NCI-H82 (cell line): ENCODE measurements at places on chromosomes 11 and 22.

DNA sequence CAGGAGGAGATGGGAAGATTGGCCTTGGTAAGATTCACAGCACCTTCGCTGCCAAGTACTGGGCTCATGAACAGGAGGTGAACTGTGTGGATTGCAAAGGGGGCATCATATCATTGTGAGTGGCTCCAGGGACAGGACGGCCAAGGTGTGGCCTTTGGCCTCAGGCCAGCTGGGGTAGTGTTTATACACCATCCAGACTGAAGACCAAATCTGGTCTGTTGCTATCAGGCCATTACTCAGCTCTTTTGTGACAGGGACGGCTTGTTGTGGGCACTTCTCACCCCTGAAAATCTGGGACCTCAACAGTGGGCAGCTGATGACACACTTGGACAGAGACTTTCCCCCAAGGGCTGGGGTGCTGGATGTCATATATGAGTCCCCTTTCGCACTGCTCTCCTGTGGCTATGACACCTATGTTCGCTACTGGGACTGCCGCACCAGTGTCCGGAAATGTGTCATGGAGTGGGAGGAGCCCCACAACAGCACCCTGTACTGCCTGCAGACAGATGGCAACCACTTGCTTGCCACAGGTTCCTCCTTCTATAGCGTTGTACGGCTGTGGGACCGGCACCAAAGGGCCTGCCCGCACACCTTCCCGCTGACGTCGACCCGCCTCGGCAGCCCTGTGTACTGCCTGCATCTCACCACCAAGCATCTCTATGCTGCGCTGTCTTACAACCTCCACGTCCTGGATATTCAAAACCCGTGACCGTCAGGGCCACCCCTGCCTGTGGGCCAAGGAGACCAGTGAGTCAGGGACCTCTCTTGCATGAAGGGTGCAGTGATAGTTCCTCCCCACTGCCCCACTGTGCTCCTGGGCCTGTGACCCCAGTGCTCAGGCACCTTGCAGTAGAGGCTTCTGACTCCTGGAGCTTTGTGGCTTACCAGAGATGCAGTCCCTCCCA is 83.6 kb downstream of the BCR start:
- DNase-seq, result no peak

DNA sequence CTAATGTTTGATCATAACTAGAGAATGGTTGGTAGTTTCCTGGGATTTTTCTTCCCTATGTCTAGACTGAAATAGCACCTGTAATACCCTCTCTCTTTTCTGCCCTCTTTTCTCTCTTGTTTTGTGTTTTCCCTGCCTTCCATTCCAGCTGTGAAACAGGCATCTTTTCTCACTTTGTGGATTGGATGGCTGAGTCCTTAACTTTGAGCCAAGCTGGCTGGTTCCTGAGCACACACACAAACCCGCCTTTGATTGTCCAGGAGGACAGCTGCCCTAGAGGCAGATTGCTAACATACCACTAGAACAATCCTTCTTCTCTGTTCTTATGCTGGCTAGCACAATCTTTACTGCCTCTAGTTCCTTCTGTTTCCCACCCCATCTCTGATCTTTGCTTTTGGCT is 17.7 kb downstream of the CTNND1 start:
- DNase-seq, result no peak

- no peak for DNase-seq
Measured at GRCh38 chr11:26558190-26558589, 13.9 kb downstream of the MUC15 start.

DNA sequence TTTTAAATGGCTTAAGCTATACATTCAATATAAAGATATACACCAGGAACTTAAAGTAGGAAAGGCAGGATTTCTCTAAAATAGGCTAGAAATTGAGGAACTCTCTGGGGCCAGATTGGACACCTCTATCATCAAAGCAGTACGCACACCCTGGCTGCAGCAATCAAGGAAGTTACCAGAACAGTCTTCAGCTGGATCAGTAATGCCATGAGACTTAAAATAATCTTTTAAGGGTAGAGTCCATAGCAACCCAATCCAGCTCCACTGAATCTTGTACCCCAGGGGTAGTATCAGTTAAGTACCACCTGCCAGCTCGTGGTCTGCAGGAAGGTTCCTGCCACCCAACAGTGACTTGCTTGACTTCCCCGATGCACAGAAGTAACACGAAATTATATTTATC is 3.0 kb downstream of the RDX start:
- DNase-seq, result peak; percentile 9

DNA sequence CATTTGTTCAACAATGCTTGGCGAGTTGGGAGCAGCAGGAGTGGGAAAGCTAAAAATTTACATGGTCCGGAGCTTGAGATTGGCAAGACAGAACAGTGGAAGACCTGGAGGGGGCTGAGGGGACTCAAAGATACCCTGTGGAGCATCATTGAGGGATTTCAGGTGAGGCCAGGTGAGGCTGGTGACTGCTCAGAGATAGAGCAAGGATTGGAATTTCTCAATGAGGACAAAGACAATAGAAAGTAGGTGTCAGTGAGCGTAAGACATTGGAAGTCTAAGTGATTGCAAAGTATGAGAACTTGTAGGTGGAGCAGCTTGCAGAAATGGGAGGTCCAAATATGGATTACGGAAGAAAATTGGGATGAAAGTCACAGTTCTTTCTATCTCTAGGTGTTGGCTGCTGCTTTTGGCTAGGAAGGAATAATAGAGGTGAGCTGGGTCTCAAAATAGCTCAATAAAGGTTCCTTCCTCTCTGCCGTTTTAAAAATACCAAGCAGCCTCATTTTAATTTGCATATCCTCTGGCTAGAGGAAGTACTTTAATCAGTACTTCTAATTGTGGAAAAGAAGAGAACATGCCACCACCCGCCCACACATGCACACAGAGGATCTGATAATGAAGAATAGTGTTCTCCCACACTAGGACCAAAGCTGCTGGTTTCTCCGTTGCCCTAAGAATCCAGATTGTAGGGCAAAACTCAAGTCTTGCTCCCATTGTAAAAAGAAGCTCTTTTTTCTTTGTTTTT is 41.8 kb upstream of the SORL1-AS1 start:
- DNase-seq, result no peak

- no peak for DNase-seq
Measured at GRCh38 chr22:17257121-17258001, 38.1 kb upstream of the ADA2 start.

GRCh38 chr11:10058356-10058755 is 235.7 kb downstream of the SBF2 start:
- no peak for DNase-seq

DNA sequence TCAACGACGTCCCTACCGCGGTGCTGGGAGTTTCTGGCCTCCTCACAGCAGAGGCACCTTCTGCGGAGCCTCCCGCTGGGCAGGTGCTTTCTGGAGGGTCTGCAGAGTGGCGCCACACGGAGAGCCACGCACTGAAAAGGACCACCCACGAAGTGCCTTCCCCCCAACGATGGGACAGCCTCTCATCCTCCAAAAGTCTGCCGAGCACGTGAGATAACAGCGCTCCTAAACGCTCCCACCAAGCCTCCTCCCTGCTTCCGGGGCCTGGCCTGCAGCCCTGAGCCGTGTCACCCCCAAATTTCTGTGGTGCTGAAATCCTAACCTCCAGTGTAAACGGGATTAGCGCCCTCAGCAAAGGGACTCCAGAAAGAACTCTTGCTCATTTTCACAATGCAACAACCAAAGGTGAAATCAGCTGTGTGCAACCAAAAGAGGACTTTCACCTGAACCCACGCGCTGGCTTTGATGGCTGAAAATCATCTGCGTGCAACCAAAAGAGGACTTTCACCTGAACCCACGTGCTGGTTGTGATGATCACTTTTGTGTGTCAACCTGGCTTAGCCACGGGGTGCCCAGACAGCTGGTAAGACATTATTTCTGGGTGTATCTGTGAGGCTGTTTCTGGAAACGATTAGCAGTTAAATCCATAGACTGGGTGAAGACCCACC is 924.6 kb downstream of the BRD1 start:
- DNase-seq, result no peak

- no peak for DNase-seq
Measured at GRCh38 chr22:29838599-29838956, 504 bp upstream of the ASCC2 start.

- no peak for DNase-seq
Measured at GRCh38 chr11:77596626-77597025, 6.9 kb downstream of the AQP11 start.

GRCh38 chr11:105152560-105152959 is 13.0 kb upstream of the CARD18 start:
- DNase-seq, result no peak

DNA sequence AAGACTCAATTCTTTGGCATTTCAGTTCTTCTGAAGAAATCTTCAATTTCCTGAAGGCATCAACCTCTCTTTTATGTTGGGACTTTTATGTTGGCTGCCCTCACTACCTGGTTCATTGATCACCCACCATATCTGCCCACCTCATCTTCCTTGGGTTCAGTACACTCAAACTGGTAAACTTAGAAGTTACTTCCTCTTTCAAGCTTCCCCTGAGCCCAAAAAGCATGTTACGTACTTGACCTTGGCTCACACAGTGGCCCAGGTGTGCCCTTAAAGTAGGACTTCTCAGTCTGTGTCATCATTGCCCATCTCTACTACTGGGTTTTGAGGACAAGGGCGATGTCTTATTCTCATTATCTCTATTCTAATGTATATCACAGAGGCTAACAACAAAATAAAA is 86.1 kb downstream of the GRIA4 start:
- no peak for DNase-seq

DNA sequence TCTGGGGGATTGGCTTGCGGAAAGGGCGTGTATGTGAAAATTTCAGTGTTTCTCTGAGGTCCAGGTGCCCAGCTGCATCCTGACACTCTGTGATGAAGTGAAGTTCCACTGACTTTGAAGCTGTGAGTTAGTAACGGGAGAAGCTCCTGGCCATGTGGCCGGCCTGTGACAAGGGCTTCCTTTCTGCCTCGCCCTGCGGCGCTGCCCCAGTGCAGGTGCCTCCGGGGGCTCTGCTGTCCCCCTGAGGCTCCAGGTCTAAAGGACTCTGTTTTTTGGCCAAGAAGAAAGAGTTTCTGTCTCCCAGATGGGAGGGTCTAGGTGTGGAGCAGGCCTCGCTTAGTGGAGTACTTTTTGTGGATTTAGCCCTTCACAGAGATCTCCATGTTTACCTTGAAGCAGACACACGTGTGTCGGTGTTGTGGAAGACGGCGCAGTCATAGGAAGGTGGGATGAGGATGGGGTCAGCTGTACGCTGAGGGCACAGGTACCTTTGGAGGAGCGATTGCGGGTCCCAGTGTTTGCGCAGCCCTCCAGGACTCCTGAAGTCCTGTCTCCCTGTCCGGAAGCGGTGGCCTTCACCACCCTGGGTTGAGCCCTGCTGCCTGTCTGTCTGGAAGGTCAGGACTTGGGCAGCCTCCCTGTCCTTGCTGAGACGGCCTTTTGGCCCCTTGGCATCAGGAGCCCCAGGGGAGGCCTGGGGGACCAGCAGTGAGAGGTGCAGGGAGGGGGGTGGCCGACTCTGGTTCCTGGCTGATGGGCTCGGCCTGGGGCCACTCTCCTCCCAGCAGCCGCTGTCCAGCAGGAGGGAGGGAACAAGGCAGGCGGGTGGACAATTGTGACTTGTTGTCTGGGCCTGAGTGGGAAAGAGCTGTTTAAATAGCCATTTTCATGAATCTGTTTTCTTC is 1249.3 kb downstream of the BRD1 start:
- no peak for DNase-seq

DNA sequence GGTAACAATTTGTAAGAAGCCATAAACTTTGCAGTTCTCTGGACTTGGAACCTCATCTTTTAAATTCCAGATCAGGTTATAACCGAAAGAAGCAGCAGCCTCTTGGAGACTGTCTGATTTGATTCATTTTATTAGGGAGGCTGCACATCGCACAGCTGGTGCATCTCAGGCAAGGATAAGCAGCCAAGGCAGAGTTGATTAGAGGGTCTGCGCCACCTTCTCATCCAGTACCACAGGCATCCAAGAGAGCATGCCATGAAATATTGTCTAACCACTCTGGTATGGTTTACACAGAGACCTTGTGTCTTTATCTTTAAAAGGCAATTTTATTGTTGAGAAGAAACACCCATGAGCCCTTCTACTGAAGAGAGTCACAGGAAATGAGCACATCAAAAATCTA is 16.2 kb upstream of the CWF19L2 start:
- DNase-seq, result no peak

DNA sequence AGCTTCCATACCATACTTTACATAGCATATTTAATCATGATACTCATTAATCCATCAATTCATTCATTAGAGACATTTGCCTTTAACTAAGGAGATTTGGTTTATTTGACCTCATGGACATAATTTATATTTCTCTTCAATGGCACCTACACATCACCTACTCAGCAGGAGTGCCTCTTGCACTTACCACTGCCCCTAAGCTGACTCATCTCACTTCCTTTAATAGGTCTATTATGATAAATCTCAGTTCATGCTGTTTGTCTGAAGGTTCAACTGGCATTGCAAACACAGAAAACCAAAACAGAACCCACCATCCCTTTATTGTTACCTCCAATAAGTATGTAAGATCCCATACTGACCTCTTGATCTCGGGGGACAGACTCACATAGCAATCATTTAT is 186.7 kb downstream of the LUZP2 start:
- no peak for DNase-seq

DNA sequence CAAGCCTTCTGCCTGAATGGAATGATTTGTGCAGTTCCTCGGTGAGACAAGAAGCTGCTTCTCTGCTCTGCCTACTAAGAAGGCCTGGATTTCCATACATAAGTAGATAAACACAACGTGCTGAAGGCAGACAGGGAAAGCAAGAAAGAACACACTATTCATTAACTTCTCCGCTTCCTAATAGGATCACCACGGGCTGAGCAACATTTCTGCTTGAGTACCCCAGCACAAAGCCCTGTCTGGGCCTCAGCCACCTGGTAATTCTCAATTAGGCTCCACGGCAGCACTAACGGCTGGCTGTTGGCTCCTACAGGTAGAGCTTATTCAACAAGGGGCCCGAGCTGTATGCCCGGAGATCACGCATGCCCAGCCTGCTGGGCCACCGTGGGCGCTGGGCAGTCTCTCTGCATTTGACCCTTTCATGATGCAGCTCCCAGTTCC is 1156.6 kb downstream of the TBC1D22A start:
- peak; percentile 96 for DNase-seq

DNA sequence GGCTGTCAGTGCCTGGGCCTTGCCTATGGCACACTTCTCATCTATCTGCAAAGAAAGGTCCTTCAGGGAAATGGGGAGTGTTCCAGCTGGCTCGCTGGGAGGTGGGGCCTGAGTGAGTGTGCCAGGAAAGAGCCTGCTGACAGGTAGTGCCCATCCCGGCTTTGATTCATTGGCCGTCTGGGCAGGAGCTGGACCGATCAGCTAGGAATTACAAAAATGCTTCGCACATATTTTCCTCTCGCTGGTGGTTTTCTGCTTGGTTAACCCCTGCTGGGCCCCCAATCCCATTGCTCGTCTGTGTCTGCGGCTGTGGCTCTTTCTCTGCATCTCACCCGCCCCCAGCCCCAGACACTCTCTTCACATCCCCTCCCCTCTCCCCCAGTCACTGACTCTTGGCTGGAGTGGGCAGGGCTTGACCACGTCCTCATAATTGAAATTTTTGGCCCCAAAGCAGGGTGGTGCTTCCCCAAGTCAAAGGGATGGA is 10.8 kb downstream of the LIF start:
- no peak for DNase-seq

GRCh38 chr11:69882270-69882608 is 63.0 kb upstream of the FGF3 start:
- DNase-seq, result no peak
